OCI-M1 (cell line): ENCODE measurements at places on chromosomes 11 and 22.

DNA sequence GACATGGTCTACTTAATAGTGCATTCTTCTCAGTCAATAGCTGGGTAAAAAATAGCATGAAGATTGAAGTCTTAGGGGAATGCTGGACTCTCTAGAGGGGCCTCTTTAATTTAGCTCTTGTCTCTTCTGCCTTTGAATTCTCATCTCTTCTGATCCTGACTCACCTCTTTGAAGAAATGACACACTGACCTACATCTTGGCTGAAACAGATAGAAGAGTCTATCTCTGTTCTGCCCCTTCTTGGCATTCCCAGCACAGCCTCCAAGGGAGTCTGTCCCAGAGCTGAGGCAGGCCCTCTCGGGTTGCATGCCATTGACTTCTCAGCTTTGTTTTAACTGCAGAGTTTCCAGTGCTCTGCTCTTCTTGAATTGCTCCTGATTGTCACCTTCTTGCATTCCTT lies 55.7 kb downstream of the PTPRJ start:
- DNase-seq = no peak

DNA sequence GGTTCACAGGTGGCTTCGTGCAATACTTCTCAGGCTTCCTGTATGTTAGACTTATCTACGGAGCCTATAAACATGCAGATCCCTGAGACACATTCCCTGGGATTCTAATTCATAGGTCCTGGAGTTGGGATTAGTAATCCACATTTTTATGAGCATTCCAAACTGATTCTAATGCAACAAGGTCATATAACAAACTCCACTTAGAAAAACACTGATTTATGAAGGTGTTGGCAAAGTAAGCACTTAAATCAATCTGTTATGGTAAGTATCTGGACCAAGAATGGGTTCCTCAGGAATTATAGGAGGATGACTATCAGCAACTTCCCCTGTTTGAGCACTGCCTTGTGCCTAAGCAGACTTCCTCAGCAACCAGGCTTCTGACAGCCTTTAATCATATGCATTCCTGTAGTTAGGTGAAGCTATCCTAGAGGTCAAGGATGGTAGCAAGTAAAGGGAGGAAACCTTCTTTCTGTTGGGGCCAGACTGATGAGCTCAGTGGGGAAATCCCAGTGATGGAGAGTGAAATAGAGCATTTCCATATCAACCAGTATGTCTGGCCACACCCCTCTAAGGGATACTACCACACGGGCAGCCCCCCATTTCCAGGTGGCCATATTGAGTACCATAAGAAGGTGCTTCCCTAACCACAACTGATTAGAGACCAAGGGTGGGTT lies 89.6 kb downstream of the RASSF10 start:
- no peak for DNase-seq

DNA sequence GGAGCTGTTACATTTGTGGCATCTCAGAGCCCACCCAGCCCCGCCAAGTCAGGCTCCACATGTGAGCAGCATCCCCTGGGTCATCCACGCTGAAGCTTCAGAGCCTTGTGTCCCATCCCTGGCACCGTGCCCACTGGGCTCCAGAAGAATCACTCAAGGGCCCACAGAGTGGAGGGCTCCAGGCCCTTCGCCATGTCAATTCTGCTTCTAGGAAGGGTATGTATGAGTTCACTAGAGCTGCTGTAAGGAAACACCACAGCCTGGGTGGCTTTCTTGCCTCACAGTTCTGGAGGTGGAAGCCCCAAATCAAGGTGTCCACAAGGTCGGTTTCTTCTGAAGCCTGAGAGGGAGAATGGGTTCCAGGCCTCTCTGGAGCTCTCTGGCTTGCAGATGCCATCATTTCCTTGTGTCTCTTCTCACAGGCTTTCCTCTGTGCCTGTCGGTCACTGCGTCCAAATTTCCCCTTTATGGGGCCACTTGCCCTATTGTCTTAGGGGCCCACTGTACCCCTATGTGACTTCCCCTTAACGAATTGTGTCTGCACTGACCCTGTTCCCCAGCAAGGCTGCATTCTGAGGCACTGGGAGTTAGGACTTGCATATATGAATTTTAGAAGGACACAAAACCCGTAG lies 1476.0 kb downstream of the TBC1D22A start:
- DNase-seq = no peak

DNA sequence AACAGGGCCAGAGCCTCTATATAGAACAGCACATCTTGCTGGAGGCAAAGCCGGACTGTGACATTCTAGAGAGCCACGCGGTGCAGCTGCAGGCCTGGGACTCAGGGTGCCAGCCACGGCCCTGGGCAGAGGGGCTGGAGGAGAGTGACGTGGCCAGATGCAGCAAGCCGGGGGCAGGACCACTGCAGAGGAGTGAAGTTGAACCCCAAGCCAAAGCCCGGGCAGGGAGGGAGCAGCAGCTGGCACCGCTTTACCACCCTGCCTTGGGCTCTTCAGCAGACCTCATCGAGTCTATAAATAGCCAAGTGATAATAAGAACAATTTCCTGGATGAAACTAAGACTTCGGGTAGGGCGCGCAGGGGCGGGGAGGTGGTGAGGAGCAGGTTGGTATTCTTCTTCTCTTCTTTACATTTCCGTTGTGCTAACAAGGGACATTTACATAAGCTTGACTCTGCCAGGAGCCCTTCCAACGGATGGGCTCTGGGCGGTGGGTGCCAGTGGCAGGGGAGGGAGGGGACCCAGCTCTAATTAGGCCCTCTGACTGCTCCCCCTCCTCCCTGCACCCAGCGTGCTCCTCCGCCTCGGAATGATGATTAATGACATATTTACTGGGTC lies 110.2 kb downstream of the ST3GAL4 start:
- no peak for DNase-seq

DNA sequence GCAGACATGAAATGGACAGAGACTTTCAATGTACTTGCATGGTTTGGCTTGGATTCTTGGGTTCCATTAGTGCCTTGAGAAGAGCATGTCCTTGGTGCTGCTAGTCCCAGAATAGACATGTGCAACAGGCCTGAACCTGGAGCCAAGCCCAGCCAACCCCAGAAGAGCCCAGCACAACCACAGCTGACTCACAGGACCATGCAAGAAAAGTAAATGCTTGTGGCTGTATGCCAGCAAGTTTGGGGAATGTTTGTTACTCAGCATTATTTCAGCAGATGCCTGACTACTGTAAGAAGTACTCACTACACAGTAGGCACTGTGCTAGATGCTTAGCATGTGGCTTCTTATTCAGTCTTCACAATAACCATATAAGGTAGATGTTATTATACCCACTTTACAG lies 39.2 kb upstream of the HMGXB4 start:
- DNase-seq = no peak
